ENCODE measurements at places on chromosomes 2 and 18. TPM values are rescaled to one million over a fixed set of nuclear protein-coding genes. Genes with fewer than 3 reads are reported as not detected.

- no peak for DNase-seq
Measured at GRCh38 chr2:38733300-38733971, 17.7 kb downstream of the SRSF7 start.

C2orf74 gene
- 4.1 TPM for total RNA-seq

DNA sequence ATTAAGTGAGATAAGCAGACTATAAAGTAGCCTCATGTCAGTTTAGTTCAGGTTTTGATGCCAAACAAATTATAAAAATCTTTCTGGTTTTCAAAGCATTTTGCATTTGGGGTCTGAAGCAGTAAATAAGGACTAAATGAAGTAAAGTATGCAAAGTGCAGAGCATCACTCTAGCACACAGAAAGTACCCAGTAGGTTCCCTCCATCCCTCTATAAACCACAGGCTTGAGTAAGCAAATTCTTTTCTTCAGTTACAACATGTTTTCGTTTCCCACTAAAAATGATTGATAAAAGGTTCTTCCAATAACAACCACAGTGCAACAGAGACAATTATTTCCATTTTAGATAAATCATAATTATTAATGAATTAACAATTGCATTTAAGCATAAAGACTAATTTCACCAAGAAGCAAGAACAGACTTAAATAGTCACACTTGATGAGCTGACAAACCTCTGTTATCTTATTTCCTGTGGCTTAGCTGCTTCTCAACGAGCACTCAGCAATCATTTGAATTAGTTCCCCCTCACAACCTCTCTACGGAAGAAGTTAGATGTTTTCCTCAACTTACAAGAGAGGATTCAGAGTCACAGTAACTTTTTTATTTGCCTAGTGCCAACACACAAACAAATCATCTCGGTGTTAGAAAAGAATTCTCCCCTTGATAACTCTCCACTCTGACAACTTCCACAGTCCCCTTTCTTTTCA lies 249.8 kb downstream of the NBAS start:
- no peak for DNase-seq

MAP3K19 gene
- total RNA-seq, result not detected

- no peak for DNase-seq
Measured at GRCh38 chr2:27806311-27807059, 35.0 kb downstream of the MRPL33 start.

GRCh38 chr2:98623657-98624056 lies 15.3 kb downstream of the UNC50 start:
- DNase-seq, result peak; percentile 74

DNA sequence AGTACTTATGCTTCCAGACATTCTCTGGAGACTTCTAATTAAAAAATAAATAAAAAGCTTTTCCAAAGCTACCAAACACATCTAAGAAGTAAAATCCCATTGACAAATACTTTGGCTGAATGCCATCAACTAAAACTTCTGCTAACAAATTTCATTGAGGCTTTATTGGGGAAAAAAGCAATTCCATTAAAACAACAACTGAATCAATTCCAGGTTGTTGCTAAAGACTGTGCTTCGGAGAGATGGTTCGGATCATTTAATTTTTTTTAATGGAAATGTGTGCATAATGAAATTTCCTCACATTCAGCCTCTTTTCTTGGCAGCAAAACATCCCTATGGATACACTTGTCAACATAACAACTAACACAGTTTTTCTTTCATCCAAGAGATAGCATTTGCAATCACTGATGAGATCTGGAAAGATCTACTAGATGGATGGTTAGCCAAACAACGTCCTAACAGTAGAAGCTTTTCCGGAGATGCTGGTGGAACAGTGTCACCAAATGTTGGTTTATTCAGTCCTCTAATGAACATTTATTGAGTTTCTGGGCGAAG lies 446.1 kb upstream of the FAM98A start:
- DNase-seq, result no peak

RTKN gene
- total RNA-seq, result 20.0 TPM

- no peak for DNase-seq
Measured at GRCh38 chr18:61662726-61663125, 230.1 kb downstream of the RNF152 start.

DNA sequence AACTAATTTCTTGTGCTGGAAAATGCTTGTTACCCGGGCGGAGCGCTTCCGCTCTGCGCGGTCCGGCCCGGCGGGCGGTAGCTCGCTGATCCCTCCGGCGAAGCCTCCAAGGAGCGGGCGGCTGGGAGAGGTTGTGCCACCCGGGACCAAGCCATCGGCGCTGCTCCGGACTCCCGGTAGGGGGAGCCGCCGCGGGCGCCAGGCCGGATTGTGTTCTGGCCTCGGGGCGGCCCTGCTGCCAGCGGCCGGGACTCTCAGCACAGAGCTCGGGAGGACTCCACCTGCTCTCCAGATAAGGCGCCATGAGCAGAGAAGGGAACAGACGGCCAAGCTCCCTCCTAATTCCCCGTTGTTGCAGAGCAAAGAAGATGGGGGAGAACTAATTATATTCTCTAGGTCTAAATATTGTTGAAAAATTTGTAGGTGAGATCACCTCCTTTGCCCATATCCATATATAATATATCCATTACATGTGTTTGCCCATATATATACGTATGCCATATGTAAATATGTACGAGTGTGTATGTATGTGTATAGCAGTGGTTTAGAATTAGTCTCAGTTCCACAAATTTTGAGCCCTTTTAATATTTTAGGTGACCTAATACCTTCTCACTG lies 13.8 kb upstream of the SATB2 start:
- DNase-seq, result peak; percentile 36

DNA sequence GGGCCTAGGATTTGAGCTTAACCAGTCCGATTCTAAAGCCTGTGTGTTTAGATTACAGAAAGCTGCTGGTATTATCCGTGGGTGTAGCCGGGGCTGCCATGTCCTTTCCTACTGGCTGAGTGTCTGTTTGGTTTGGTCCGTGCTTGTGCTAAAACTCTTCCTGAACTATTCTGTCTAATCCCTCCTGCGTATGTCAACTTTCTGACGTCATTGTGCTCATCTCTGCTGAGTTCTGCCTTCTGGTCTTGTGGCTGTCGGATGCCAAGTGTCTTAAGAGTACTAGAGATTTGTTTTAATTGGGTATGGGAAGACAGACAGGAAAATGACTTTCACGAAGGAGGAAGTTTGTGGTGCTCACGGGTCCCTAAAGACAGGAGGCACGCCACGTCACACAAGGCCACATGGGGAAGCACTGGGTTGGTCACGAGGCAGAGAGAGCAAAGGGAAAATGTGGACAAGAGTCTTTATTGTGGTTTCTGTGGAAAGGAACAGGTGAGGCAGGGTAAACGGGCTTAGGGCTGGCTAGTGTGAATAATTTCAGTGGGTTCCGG lies 31.8 kb upstream of the NTSR2 start:
- DNase-seq, result no peak

GRCh38 chr2:53104263-53104662 lies 663.3 kb upstream of the CHAC2 start:
- peak; percentile 54 for DNase-seq

GRB14 gene
- 2.7 TPM for total RNA-seq

C2orf78 gene
- not detected for total RNA-seq

DNA sequence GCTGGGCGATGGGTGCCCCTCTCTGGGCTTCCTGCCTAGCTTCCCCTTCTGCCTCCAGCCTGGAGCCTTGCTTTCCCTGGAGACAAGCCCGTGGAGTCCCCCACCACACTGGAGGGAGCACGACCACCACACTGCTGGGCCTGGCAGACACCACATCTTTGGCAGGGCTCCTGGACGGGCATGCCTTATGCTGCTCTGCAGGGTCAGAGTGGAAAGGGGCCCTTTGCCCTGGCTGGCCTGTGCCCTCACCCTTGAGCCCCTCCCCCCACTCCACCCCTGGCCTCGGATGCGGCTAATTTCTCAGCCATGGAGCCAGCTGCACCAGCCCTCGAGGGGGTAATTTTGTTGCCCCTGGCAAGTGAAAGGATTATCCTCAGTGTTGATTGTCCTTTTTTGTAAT lies 194.5 kb downstream of the LOXHD1 start:
- no peak for DNase-seq

DNA sequence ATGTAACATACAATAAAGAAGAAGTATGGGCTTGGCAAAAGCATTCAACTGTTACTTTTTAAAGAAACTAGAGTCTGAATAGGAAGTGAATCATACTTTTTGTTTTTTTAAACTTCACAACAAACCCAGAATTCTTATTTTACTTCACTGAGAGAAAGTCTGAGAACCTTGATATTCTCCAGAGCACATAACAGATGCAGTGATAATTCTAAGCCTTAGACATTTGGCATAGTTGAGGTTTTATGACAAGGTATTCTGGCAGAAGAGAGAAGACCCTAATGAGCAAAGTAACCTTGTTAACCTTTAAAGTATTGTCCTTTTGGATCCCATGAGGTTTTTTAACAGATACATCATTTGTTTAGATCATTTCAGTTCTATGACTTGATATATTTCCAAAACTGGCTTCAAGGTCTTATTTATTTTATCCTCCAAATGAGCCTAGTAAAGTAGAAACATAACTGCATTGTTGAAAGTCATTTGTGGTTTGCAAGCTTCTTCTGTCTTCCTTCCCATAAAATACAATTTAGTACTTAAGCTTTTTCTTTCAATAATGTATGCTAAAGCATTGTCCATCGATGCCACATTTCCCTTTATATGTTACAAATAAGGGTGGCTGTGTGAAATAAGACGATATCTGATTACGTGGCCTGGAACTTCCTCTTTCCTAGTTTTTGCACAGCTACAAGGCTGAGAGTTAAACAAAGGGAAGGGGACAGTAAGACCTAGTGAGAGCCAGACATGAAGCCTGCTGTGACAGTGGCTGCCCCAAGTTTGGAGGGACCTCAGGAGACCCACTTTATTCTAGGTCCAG lies 86.1 kb upstream of the ITPRID2 start:
- peak; percentile 91 for DNase-seq

DNA sequence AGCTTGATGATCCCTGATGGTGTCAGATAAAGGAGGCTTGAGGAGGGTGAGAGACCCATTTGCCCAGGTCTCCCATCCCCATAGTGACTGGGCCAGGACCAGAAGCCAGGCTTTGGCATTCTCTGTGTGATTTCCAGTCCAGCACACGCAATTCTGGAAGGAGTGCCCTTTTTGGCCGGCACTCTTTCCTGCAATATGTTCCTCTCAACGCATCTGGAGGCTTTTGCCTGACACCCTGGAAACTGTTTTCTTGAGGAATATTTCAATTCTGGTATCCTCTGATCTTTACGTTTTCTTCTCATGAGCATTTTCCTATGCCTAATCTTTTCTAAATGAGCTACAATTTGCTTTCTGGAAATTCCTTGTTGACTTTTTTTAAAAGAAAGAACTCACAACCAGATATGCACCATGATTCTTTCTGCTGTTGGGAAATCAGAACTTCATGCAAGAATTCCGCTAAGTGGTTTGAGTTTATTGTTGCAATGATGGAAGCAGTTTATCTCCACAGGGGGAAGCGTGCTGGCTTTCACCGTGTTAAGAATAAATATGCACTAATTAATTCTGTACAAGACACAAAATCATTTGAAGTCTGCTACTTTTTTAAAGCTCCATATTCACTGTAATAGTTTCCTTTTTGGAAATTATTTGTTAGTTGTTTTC lies 143.7 kb downstream of the NAPG start:
- DNase-seq, result no peak

SIX2 gene
- total RNA-seq, result 0.32 TPM

DNA sequence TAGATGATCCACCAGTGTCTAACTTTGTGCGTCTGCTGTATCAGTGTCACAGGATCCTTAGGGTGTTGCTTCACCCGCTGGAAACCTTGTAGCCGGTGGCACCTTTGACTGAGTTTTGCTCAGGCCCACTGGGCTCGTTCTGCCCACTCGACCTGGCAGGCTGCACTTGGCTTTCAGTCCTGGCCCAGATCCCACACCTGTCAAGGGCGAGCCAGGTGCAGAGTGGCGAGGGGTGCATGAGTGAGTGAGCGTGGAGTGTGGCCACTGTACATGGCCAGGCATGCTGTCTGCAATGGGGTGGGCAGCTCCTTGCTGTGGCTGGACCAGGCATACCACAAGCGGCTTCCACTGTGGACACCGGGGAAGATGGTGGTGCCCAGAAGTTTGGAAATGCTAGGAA lies 179.0 kb downstream of the FAM210A start:
- no peak for DNase-seq

- DNase-seq, result no peak
Measured at GRCh38 chr2:30663806-30664205, 143.4 kb downstream of the CAPN13 start.

- DNase-seq, result no peak
Measured at GRCh38 chr2:194332799-194333490, 1324.1 kb upstream of the SLC39A10 start.

DNA sequence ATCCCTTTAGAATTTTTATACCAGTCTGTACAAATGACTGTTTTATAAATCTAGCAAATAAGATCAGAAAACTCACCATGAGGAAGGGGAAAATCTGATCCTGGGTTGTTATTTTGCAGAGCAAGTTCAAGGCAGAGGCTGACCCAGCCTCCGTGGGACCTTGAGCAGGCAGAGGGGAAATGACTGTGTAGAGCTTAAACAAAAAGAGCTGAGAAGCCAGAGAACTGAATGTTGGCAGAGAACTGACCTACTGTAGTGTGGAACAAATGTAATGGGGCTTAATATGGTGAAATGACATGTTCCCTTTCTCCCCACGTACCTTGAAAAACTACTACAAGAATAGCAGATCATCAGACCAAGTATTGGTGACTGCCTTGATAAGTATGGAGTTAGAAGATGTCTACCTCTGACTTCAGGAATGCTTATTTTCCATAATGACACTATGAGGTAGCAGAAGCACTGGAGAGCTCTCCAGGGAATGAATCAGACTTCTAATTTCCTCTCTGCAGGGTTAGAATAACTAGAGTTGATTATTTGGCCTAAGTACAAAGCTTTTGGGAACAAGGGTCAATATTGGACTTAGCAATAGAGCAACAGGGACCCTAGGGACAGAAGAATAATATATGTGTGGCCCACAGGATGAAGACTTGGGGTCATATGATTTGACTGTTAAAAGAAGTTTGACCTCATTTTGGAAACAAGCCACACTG lies 304.4 kb downstream of the CCDC178 start:
- peak; percentile 93 for DNase-seq

GRCh38 chr18:69998523-69998987 lies 50.9 kb upstream of the CD226 start:
- DNase-seq, result no peak

- DNase-seq, result no peak
Measured at GRCh38 chr2:27270670-27271069, 4.6 kb upstream of the DNAJC5G start.

- DNase-seq, result no peak
Measured at GRCh38 chr18:33647365-33647764, 69.3 kb downstream of the ASXL3 start.

DNA sequence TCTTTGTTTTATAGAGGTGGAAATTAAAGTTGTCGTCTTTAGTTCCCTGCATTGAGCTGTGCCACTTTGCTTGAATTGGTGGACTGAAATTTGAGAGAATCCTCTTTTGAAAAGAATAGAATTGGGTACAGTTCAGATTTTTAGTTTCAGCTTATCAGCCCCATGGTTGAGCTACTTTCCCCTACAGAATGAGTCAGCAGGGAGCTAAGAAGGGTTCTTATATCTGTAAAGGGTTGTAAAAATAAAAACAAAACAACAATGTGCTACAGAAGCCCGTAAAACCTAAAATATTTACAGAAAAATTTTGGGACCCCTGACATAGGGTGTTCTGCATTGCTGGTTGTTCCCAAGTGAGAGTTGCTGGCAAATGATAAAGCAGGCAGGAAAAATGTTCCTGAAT lies 12.6 kb downstream of the SLC20A1 start:
- no peak for DNase-seq

ABCB11 gene
- total RNA-seq, result 0.44 TPM

- no peak for DNase-seq
Measured at GRCh38 chr2:175931805-175932204, 70.3 kb downstream of the LNPK start.

DLGAP1 gene
- total RNA-seq, result 0.81 TPM

RNU2-63P gene
- total RNA-seq, result not detected

ATP6V1B1 gene
- 0.77 TPM for total RNA-seq

ZNF2 gene
- 4.2 TPM for total RNA-seq

- DNase-seq, result no peak
Measured at GRCh38 chr2:234998404-234999211, 46.8 kb downstream of the SH3BP4 start.

All from endothelial cell of umbilical vein (primary cell).